ENCODE measurements at places on chromosomes 16 and 17.

DNA sequence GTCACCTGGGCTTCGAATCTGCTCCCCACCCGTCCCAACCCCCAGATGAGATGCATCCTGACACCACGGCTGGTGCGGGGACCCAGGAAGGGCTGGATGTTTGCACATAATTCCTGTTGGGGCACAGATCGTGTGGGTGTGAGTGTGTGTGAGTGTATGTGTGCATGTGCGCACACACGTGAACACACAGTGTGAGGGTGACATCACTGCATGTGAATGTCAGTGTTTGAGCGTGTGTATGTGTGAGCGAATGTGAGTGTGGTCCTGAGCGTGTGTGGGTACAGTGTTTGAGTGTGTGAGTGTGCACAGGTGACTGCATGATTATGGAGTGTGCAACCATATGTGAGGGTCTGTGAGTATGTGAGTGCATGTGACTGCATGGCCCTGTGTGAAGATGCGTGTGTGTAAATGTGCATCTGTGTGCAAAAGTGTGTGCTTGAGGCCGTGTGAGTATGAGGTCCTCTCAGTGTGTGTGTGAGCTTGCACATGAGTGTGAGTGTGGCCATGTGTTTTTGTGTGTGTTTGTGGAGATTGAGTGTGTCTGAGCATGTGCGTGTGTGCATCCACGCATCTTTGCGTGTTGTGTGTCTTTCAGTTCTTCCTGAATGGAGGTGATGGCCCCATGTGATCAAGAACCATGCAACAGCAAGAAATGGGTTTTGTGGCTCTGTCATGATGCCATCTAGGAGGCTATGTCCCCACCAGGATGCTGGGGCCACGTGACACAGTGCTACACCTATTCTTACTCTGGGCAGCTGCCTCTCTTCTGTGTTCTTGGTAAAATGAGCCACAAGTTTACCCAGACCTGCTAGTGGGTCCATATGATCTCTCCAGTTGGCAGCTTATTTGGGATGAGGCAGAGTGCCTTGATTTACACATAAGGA is 70.5 kb upstream of the GCSH start:
- DNase-seq, result no peak

DNA sequence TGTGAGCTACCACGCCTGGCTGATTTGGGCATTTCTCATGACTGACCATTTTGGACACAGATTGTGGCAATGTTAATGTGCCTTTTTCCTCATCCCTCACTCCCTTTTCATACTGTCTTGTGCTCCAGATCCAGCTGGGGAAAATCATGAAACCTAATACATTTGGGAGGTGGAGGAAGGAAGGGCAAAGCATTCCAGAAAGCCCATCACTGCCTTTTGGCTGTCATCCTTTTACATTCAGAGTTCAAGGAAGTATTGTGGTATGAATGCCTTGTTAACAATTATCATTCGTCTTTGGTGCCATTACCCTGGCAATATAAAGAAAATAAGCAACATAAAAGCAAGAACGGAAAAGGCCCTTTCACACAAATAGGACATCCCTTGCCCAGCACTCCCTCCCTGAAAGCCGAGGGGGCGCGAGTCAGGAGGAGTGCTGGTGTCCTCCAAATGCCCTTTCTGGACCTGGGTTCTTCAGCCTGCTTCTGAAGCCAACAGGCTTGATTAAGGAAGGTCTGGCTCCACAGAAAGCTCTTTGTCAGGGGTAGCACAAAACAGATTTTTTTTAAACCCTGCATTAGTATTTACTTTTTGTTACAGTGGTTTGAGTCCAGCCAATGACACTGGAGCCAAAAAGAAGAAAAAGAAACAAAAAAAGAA is 20.1 kb downstream of the NMT1 start:
- no peak for DNase-seq

DNA sequence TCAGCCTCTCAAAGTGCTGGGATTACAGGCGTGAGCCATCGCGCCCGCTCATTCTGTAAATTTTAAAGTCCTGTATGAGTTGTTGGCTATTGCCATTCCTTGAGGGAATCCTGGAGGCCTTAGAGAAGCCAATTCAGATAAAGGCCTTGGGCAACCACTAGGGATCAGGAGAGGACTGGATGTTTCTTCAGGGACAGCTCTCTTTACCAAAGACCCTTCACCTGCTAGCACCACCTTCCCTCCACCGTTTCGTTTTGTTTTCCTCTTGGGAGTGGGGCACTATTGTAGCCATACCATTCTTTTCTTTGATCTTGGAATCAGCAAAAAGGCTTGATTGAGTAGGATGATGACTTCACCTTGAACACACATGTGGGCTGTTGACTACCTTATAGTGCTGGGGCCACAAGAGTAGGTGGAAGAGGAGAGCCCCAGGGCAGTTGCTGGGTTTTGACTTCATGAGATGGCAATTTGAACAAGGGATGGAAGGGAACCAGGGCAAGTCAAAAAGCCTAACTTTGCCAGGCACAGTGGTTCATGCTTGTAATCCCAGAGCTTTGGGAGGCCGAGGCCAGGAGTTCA is 7.0 kb upstream of the ANKRD40CL start:
- DNase-seq, result no peak

GRCh38 chr16:49469930-49470451 is 96.4 kb downstream of the C16orf78 start:
- no peak for DNase-seq

- DNase-seq, result no peak
Measured at GRCh38 chr17:147796-148740, 10.7 kb downstream of the SCGB1C2 start.

GRCh38 chr16:82626791-82627261 is at the start of gene CDH13:
TSS of gene CDH13 (plus strand) at chr16:82626969.
- DNase-seq, result no peak

Measured in CD4-positive, alpha-beta T cell treated with Interleukin-15 for 4 hours (primary cell).